Left lung (tissue), 14 donors: ENCODE measurements at places on chromosomes 2 and 18.

DNA sequence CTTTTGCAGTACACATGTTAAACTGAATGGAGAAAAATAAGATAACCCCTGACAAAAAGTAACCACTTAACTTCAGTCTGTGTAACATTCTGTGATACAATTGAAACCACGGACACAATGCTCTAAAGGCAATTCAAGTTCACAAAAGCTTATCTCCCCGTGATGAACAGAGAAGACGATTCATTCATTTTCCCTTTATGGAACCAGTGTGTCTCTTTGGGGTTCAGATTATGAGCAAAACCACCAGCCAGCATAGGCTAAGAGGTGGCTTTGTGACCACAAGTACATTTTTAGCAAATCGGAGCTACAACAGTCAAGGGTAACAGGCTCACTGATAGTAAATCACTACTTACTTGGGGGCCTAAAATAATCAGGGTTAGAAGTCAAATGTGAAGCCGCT lies 120.6 kb upstream of the SMAD7 start:
- H3K4me3 ChIP-seq, result no peak overlapping the region
- peaks cover 3% of the 10 kb centered on the region for H3K4me1 ChIP-seq
- no peaks in the 10 kb centered on the region for H3K27me3 ChIP-seq
- H3K36me3 ChIP-seq, result no peaks in the 10 kb centered on the region
- no peak overlapping the region for H3K27ac ChIP-seq

DNA sequence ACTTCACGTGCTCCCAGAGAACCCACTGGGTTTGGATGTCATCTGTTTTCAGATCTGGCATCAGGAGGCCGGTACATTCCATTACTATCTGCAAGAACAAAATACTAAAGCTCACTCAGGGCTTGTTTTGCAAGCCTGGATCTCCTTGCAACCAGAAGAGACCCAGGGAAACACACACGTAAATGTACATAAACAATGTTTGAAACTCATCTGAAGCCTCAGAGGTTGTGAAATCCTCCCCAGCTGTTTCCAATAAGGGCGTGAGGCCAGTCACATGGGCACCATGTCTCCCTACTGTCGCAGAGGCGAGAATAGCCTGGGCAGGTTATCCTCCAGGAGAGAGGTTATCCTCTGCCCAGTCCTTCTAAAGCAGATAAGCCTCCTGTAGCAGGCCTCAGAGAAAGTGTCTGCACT lies 186.9 kb downstream of the GFPT1 start:
- no peaks in the 10 kb centered on the region for H3K27me3 ChIP-seq
- H3K27ac ChIP-seq, result no peak overlapping the region

DNA sequence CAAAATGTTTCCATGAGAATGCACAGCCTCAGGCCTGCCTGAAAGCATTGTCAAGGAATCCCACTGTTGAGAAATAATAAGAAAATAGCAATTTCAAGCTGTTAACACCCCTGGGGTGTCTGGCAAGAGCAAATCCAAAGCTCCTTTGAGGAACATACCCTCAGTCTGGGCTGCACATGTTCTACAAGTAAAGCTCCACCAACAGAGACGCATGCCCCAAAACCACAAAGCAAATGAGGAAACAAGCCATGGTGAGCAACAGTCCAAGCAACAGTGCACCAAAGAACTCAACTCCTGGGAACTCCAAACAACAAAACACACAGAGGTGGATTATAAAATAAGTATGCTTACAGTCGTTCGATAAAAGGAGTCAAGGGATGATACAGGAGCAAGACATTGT lies 40.3 kb downstream of the CYP27C1 start:
- DNase-seq, result no peak
- H3K4me1 ChIP-seq, result no peaks in the 10 kb centered on the region
- H3K36me3 ChIP-seq, result no peaks in the 10 kb centered on the region
- no peak overlapping the region for H3K4me3 ChIP-seq

DNA sequence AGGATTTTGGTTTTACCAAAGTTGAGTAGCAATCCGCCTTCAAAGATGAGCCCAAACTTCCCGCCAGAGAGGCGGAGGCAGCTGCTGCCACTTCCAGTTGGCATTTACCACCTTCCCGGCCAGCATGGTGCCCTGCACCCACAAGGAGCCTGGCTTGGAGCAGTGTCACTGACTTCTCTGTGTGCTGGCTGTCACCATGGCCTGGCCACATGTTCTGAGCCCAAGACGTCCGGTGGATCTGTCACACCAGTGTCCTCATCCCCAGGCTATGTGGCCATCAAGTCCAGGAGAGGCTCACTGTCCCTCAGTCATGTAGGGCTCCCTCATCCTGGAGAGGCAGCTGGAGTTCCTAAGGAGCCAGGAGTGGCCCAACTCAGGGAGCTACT lies 100.6 kb downstream of the ACKR3 start:
- H3K27ac ChIP-seq, result no peak overlapping the region
- H3K4me3 ChIP-seq, result no peak overlapping the region
- H3K4me1 ChIP-seq, result no peaks in the 10 kb centered on the region
- H3K27me3 ChIP-seq, result no peaks in the 10 kb centered on the region

DNA sequence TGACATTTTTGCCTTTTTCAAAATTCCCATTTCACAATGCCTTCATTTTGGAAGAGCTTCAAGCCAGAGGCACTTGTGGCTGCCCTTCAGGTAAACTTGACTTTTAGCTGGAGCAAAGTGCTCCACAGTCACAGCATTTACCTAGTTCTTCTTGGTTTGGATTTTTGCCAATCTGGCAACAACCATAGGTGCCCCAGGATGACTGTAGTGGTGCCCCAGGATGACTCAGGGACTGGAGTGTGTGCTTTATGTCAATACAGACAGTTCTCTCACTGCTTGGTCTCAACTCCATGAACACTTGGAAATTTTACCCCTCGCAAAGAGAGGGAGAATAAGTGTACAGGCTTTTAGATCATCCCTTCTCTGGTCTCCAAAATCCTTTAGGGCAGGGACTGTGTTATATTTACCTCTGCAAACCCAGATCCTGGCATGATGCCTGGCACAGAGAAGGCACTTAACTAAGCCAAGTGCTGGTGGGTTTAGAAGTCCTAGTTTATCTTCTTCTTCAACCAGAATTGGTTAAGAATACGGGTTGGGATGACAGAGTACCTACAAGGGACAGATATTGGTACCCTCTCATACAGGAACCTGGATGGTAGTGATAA lies 15.3 kb upstream of the PTPN4 start:
- H3K36me3 ChIP-seq, result no peaks in the 10 kb centered on the region
- no peak overlapping the region for H3K4me3 ChIP-seq
- H3K27me3 ChIP-seq, result no peaks in the 10 kb centered on the region
- no peak overlapping the region for H3K27ac ChIP-seq
- H3K4me1 ChIP-seq, result no peaks in the 10 kb centered on the region

- H3K4me3 ChIP-seq, result no peak overlapping the region
- DNase-seq, result no peak
- no peaks in the 10 kb centered on the region for H3K36me3 ChIP-seq
- H3K27me3 ChIP-seq, result peaks cover 7% of the 10 kb centered on the region
- peaks cover 21% of the 10 kb centered on the region for H3K4me1 ChIP-seq
- H3K27ac ChIP-seq, result no peak overlapping the region
Measured at GRCh38 chr2:216015722-216016464, 2.5 kb upstream of the MREG start.

DNA sequence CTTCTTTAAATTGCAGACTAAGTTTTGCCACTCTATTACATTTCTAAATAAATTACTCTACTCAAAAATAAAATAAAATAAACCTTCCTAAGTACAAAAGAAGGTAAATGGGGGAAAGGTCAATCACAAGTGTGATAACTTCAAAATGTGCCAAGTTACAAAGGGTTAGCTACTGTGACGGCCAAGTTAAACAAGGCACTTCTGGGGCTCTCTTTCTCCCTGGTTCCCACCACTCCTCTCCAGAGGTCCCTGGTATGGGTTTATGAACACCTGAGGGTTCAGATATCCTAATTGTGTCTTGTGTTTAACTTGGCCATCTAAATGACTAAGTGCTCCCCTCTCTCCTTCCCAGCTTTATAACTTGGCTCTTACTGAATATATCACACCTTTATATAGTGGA lies 5.4 kb downstream of the ZNF521 start:
- DNase-seq, result no peak
- H3K4me3 ChIP-seq, result no peak overlapping the region
- H3K4me1 ChIP-seq, result peaks cover 23% of the 10 kb centered on the region
- H3K27me3 ChIP-seq, result peaks cover 53% of the 10 kb centered on the region
- H3K36me3 ChIP-seq, result no peaks in the 10 kb centered on the region

GRCh38 chr2:60560734-60561644 lies 7.5 kb upstream of the BCL11A start:
- H3K27me3 ChIP-seq, result peaks cover 64% of the 10 kb centered on the region
- H3K36me3 ChIP-seq, result no peaks in the 10 kb centered on the region
- no peak for DNase-seq
- H3K27ac ChIP-seq, result no peak overlapping the region
- H3K4me3 ChIP-seq, result no peak overlapping the region

DNA sequence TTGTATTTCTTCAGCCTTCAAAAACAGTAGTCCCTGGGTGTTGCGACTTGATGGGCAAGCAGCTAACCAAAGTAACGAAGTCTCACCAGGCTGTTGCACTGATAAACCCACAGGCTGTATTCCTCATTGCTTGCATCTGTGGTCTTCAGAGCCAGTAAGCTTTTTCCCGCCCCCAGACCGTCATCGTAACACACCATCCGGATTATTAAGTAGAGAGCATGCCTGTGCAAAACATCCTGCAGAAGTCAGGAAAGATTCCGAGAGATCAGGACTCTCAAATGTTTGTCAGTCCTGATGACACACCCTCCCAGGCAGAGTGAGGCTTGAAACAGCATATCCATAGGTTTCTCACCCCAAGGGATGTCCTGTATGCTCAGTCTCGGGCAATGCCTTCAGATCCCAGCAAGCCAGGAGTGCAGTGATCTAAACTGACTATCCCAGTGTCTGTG lies 15.9 kb downstream of the ITGB1BP1 start:
- no peak for DNase-seq
- H3K27ac ChIP-seq, result no peak overlapping the region
- no peaks in the 10 kb centered on the region for H3K27me3 ChIP-seq
- no peaks in the 10 kb centered on the region for H3K4me1 ChIP-seq

- no peaks in the 10 kb centered on the region for H3K27me3 ChIP-seq
- DNase-seq, result no peak
- peak overlapping the region; percentile 87 for H3K27ac ChIP-seq
- H3K36me3 ChIP-seq, result no peaks in the 10 kb centered on the region
- no peak overlapping the region for H3K4me3 ChIP-seq
Measured at GRCh38 chr2:60867007-60867406, 14.4 kb upstream of the REL start.

GRCh38 chr2:19041434-19042041 lies 316.9 kb downstream of the OSR1 start:
- H3K4me3 ChIP-seq, result no peak overlapping the region
- H3K27ac ChIP-seq, result no peak overlapping the region
- H3K27me3 ChIP-seq, result no peaks in the 10 kb centered on the region

GRCh38 chr18:39481281-39481680 lies 1915.7 kb upstream of the CELF4 start:
- no peak for DNase-seq
- no peak overlapping the region for H3K27ac ChIP-seq
- H3K4me3 ChIP-seq, result no peak overlapping the region

DNA sequence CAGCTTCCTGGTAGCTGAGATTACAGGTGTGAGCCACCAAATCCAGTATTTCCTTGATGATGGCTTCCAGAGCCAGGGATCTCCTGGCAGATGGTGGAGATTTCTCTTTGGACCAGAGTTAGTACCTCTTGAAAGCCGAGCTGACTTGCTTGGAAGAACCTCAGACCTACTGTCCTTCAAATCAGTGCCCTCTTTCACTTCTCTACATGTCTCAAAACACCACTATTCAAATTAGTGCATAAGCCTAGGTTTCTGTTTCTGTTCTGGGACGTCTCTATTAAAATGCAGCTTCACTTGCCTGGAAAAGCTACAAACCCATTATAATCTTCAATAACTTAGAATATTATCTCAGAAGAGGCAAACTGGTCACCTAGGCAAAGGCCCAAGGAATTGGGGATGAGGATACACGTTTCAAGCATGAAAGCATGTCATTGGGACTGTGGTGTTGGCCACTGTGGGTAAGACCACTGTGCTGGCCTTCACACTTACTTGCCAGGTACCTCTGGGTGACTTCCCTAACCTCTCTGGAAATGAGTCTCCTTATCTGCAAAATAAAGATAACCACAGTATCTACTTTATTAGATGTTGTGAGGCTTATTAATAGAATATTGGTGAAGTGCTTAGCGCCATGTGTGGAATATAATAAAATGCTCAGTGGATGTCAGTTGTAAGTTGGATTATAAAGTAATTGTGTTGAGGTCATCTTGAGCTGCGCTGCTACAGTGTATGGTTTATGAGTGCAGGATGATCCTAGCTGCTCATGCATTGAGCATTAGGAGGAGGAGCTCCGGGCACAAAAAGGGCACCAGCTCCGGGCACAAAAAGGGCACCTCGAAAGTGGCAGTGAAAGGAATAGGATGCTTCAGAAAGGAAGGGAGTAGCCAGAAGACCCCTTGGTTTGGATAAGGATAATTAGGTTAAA lies 84.5 kb downstream of the DOCK10 start:
- no peak overlapping the region for H3K4me3 ChIP-seq
- H3K27ac ChIP-seq, result no peak overlapping the region
- no peaks in the 10 kb centered on the region for H3K36me3 ChIP-seq

DNA sequence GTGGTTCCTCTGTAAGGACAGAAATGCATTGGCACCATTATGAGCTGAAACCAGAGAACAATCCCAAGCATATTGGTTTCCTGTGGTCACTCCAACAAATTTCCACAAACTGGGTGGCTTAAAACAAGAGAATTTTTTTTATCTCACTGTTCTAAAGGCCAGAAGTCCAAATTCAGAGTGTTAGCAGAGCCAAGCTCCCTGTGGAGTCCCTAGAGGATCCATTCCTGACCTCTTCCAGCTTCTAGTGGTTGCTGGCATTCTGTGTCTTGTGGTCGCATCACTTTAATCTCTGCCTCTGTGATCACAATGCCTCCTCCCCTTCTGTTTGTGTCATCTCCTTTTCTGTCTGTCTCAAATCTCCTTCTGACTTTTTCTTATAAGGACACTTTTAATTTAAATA lies 380.3 kb downstream of the NYAP2 start:
- no peak for DNase-seq
- H3K27me3 ChIP-seq, result no peaks in the 10 kb centered on the region
- no peaks in the 10 kb centered on the region for H3K36me3 ChIP-seq
- no peaks in the 10 kb centered on the region for H3K4me1 ChIP-seq
- no peak overlapping the region for H3K27ac ChIP-seq

GRCh38 chr2:177598326-177599138 lies 206.0 kb downstream of the AGPS start:
- peak; percentile 91 for DNase-seq
- H3K4me1 ChIP-seq, result peaks cover 3% of the 10 kb centered on the region
- no peaks in the 10 kb centered on the region for H3K27me3 ChIP-seq
- no peak overlapping the region for H3K27ac ChIP-seq
- H3K4me3 ChIP-seq, result no peak overlapping the region
- H3K36me3 ChIP-seq, result no peaks in the 10 kb centered on the region

DNA sequence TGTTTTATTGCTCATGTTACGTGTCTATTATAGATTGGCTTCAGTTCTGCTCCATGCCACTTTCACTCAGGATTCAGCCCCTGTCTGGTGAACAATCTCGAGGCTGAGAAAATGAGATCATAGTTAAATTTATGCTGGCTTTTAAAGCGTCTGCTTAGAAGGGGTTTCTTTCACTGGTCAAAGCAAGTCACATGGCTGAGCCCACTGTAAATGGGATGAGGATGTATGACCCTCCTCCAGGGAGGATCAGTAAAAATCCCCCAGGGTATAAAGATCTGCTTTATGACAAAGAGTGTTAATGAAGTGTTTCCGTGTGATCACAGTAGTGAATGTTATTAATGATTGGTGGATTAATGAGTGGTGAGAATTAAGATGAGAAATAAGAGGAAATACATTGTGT lies 6.2 kb upstream of the PLCL1 start:
- no peaks in the 10 kb centered on the region for H3K27me3 ChIP-seq
- no peak overlapping the region for H3K4me3 ChIP-seq
- H3K36me3 ChIP-seq, result no peaks in the 10 kb centered on the region
- DNase-seq, result no peak
- no peaks in the 10 kb centered on the region for H3K4me1 ChIP-seq
